ENCODE measurements at places on chromosomes 7 and 10. TPM values are rescaled to one million over a fixed set of nuclear protein-coding genes. Genes with fewer than 3 reads are reported as not detected.

Gene EPHA1
- not detected for total RNA-seq

Gene RNF148
- not detected for total RNA-seq

Gene NRP1
- total RNA-seq = not detected

Gene SAP25
- 14.0 TPM for total RNA-seq
